ENCODE measurements at places on chromosomes 16 and 17.

GRCh38 chr17:81685108-81685507 lies 1.3 kb downstream of the HGS start:
- no peak for DNase-seq

GRCh38 chr16:79836144-79836543 lies 235.6 kb upstream of the MAF start:
- DNase-seq = no peak

- DNase-seq = no peak
Measured at GRCh38 chr16:78925083-78925767, 675.3 kb downstream of the MAF start.

DNA sequence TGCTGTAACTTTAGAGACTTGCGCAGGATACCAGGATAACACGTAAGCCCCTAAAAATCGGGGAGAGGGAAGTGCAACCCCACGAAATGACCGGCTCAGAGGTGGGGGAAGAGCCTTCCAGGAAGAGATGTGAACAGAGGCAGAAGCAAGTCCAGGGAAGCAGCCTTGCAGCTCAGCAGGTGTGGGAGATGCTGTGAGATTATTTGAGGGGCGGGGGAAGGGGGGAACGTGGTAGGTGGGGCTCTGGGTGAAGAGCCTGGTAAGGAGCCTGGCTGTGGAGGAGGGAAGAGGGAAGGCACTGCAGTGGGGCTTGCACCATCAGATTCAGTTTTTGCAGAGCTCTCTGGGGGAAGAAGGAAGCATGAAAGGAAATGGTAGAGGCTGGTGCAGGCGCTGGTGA lies 95.4 kb upstream of the CACNG5 start:
- DNase-seq = no peak

GRCh38 chr16:21264571-21265036 lies 13.5 kb downstream of the CRYM start:
- DNase-seq = no peak

DNA sequence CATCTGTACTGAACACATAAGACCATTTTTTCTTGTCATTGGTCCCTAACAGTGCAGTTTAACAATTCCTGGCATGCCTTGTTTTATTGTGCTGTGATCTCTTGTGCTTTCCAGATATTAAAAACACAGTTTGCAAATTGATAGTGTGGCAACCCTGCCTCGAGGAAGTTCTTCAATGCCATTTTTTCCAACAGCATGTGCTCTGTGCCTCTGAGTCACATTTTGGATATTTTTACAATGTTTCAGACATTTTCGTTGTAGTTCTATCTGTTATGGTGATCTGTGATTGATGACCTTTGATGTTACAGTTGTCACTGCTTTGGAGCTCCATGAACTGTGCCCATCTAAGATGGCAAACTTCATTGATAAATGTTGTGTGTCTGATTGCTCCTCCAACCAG lies 66.2 kb downstream of the GOSR1 start:
- no peak for DNase-seq

DNA sequence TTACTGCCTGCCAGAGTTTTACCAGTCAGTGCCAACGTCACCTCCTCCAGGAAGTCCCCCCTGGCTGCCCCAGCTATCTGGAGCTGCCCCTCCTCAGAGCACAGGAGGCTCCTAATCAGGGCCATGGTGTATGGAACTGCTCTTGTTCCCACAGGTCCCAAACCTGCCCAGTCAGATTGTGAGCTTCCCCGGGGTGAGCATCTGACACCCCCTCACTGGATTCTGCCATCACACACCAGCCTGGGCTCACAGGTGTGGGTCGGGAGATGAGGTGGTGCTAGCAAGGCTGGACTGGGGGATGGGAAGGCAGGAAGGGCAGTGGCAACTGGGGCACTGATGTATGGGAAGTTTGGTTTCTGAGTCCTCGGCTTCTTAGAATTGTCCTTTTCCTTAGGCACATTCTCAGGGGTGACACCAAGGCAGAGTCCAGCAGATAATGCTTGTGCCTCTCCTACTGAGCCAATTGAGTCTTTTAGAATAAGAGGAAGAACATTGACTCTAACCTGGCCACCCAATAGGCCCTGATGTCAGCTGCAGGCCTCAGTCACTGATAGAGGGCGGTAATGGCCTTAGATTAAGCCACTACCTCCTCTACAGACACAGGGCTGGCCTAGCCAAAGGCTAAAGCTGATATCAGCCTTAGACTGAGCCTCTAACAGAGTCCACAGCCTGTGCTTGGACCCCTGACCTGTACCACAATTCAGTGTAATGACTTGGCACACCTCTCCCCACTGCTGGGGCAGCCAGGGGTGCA lies 107.9 kb downstream of the WSCD1 start:
- no peak for DNase-seq

GRCh38 chr17:48770954-48771353 lies 42.4 kb upstream of the HOXB13 start:
- no peak for DNase-seq

- no peak for DNase-seq
Measured at GRCh38 chr16:11550791-11551498, 35.8 kb downstream of the LITAF start.
